Right hindlimb (tissue), 1 donor: ENCODE measurements at places on chromosomes 3 and 15.

DNA sequence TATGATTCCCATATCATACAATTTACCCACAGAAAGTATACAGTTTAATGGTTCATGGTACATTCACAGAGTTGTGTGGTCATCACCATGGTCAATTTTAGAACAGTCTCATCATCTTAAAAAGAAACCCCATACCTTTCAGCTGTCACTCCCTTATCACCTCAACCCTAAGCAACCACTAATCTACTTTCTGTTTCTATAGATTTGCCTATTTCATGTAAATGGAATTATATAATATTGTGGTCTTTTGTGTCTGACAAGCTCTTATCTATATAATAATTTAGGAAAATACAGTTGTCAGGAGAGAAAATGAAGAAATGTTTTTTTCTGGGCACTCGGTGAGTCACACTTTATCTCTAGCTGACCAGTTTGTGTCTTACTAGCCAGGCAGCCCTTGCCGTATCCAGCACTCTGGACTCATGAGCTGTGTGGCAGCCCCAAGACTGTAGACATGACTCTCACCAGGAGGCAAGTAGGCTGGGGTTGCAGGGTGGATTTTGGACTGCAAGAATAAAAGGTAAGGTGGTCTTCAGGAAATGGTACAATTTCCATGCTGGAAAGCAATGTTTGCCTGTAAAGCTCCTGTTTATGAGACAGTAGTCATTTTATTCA is 234.6 kb downstream of the THRB start:
- DNase-seq, result no peak

- peak; percentile 83 for DNase-seq
Measured at GRCh38 chr3:46935168-46935858, 41.2 kb downstream of the CCDC12 start.

DNA sequence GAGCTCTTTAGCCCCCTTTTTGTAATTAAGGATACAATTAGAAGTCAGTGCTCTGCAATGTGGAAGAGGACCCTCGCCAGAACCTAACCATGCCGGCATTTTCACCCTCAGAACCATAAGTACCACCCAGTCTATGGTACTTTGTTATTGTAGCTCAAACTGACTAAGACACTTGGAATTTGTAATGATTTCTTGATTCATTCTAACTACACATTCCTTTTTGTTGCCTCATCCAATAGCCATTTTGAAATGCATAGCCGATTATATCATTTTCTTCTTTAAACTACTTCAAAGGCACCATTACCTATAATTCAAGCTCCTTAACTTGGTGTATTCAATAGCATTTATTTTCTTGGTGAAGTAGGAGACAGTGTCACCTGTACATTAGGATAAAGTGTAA is 61.4 kb downstream of the GLB1 start:
- no peak for DNase-seq

GRCh38 chr3:196778755-196779154 is 39.1 kb downstream of the PAK2 start:
- DNase-seq, result no peak

GRCh38 chr3:144760831-144761230 is 789.2 kb downstream of the DIPK2A start:
- no peak for DNase-seq

DNA sequence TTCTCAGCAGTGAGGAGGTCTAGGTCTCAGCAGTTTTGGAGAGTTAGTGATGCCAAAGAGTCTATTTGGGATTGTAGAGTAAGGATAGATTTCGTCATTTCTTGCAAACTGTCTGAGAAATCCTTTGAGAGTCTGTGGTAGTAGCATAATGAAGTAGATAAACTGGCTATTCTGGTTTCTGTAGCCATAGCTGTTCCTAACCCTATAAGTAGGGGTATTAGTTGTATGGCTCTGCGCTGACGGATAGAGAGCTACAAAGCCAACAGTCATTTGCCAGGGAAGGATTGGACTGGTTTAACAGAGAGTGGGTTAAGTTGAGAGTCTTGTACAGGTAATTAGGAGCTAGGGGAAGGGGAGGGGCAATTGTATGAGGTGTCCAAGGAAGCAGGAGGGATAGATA is 50.6 kb downstream of the KLHDC8B start:
- no peak for DNase-seq

DNA sequence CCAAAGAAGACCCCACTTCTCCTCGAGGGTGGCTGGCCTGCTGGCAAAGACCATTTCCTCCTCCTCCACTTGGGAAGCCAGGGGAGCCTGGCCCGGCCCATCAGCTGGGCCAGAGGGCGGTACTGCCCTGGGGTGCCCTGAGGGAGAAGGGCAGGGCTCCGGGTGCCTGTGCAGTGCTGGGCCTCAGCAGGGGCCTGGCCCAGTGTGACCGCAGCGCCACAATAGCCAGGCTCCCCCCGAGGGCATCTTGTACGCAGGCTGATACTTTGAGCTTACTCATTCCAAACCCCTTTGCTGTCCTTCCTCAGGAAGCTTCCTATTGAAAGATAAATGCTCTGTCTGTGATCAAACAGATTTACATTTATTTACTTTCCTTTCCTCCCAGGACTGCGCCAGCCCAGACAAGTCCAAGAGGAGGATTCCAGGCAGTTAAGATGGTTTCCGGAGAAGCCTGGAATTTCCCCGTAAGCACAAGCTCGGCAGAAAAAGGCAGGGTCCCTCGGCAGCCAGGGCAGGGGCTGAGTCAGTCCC is 240.1 kb downstream of the XXYLT1 start:
- no peak for DNase-seq

- DNase-seq, result no peak
Measured at GRCh38 chr15:40984406-40984805, 31.1 kb downstream of the CHAC1 start.

DNA sequence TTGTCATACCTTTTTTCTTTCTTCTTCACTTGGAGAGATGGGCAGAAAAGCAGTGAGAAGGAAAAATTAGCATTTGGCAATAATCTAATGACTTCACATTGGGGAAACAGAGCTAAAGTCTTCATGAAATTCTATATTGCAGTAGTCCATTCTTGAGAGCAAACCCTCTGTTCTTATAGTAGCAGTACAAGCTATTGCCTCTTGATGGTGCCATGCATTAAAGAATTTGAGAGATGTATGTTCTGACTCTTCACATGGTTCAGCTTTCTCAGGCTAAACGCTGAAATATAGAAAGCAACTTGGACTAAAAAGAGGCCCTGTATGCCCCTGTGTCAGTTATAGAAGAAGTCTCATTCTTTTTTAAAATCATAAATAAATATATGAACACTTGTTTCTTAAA is 36.0 kb downstream of the PHLDB2 start:
- no peak for DNase-seq

GRCh38 chr3:184332370-184333090 is 4.9 kb upstream of the FAM131A start:
- DNase-seq, result no peak

GRCh38 chr15:38631119-38632075 is 66.8 kb upstream of the RASGRP1 start:
- DNase-seq, result no peak

DNA sequence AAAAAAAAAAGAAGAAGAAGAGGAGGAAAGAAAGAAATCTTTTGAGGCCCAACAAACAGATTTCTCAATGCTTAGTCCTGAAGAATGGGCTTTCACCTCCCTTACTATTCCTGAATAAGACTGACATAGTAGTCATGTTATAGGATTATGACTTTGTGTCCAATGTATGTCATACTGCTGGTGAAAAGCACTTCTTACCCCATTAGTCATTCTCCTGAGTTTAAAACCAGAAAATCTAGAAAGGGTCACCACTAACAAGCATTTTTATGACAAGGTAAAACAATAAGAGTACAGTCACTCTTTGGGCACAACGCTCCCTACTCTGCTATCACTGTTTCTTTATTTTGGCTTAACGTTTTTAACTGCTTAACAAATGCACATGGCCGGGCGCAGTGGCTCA is 88.2 kb downstream of the IGSF11 start:
- no peak for DNase-seq

DNA sequence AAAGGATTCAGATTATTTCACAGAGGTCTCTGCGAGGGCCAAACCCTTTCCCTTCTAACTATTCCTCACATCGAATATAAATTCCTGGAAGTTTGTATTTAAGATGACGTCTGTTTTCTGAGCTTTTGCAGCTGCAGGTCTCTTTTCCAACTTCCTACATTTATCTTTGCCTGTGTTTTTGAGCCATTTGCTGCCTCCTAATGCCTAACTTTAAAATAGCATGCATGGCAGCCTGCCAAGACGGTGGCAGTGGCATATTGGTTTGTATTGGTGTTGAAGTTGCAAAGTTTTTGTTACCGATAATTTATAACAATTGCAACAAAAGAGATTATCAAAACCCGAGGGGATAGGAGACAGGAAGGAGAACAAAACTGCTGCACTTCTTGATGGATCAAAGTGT is 187.1 kb upstream of the DNAJC19 start:
- peak; percentile 61 for DNase-seq

- no peak for DNase-seq
Measured at GRCh38 chr3:24522146-24522579, 27.5 kb upstream of the THRB start.

GRCh38 chr3:32180141-32180784 is 58.2 kb upstream of the CMTM8 start:
- no peak for DNase-seq

- DNase-seq, result peak; percentile 42
Measured at GRCh38 chr3:156307704-156308103, 187.3 kb downstream of the KCNAB1 start.

DNA sequence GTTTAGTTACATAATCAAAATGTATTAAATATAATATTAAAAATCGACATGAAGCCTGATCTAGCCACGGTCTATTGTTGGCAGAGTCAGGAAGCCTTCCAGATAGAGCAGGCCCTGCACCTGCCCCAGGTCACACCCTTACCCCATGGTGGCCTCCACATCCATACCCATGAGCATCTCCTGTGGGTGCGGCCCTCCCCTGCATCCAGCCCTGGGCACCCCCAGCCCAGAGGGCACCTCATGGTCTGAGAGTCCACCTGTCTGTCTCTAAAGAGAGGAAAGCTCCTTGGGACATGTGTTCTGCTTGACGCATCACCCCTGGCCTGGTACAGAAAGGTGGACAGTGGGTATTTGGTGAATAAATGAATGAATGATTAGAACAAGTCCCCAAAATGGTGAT is 37.2 kb upstream of the CSPG4 start:
- DNase-seq, result no peak

DNA sequence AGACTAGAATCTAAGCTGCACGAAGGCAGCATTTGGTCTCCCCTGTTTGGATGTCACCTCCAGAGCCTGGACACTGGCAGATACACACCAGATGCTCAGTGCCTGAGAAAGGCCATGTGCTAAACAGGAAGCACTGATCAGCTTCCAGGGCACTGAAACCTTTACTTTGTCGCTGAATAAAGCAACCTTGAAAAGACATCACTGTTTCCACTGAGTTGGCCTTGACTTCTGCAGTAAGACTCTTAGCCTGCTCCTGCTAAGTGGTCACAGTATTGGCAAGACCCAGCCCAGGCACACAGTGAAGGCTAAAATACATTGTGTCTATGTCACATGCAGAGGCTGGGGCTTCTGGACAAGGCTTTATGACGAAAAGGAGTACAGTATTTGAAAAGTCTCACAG is 104.3 kb upstream of the ICE2 start:
- DNase-seq, result no peak

- no peak for DNase-seq
Measured at GRCh38 chr3:151301787-151302186, 14.8 kb downstream of the GPR87 start.

GRCh38 chr3:184662187-184662586 is 49.7 kb downstream of the MAGEF1 start:
- no peak for DNase-seq

DNA sequence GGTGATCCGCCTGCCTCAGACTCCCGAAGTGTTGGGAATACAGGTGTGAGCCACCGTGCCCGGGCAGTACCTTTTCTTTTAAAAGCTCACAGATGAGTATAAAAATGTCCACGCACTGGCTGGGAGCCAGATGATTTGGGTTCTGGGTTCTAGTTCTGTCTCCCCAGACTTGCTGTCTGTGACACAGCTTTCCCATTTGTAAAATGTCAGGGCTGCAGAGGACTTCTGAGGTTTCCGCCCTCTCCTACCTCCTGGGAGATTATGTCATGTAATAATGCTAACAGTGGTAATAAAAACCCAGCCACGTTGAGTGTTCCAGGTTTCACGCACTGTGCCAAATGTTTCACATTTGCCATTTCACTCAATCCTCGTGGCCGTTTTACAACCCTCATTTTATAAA is 1.3 kb upstream of the PPP4R2 start:
- DNase-seq, result peak; percentile 27

- no peak for DNase-seq
Measured at GRCh38 chr3:58109752-58110151, 101.0 kb downstream of the DNASE1L3 start.

DNA sequence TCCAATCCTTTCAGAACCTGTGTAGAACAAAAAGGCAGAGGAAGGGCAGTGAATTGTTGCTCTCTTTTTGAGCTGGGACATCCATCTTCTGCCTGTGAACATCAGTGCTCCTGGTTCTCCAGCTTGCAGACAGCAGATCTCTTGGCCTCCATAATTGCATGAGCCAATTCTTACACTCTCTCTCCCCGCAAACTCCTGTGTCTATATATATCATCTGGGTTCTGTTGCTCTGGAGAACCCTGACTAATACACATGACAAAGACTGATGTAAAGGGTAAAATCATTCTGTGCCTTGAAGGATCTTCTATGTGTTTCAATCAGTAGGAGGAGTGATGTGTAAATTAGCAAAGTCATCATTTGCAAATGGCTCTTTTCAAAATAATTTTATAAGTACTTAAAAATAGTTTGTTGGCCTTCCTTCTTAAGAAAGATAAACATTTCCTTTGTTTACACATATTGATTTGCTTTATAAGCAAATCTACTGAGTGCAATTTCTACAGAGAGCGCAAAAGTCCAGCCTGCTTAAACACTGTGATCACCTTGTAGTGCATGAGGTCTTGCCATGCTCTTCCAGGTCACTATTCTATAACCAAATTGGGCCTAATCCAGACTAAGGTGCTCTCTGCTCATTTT is 154.9 kb upstream of the ANKRD28 start:
- DNase-seq, result no peak

- DNase-seq, result no peak
Measured at GRCh38 chr15:58433597-58434333, 2.0 kb downstream of the LIPC start.

DNA sequence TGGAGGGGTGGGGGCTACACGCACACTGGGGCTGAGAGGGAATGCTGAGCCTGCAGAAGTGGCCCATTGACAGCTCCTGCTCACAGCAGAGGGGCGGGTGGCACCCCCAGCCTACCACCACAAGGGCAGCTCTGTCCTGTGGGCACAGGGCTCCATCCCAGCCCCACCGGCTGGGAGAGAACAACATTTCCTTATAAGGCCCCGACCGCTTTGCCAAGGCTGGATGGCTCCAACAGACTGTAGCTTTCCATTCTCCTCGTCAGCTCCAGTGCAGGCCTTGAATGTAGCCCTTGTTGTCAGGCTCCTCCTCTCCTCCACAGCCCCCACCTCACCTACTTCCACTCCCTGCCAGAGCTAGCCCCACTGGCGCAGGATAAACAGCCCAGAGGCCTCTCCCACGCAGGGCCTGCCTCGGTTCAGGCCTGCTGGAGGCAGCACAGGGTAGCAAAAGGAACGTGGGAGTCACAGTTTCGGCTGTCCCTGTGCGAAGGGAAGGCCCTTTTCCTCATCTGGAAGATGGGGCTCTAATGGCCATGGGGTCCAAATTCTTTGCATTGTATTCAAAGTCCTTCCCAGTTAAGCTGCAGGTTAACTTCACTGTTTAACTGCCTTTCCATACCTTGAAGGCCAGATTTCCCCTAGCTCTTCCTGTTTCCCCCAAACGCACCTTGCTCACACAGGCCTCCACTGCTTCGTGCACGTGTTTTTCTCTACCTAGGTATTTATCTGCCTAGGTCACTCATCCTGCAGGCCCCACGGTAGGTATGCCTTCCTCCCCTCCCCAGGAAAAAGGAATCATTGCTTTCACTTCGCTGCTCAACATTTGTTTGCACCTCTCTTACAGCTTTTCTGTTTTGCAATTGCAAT is 101.6 kb upstream of the LPP start:
- DNase-seq, result peak; percentile 88

GRCh38 chr3:128504533-128504915 is 11.5 kb upstream of the GATA2 start:
- no peak for DNase-seq
